ENCODE measurements at places on chromosomes 2 and 18. TPM values are rescaled to one million over a fixed set of nuclear protein-coding genes. Genes with fewer than 3 reads are reported as not detected.

GRCh38 chr2:73984922-73985307 is 205 bp downstream of the TET3 start:
- H3K4me3 ChIP-seq, result no peak overlapping the region
- peaks cover 23% of the 10 kb centered on the region for H3K27me3 ChIP-seq
- DNase-seq, result peak; percentile 65
- H3K36me3 ChIP-seq, result peaks cover 20% of the 10 kb centered on the region
- peaks cover 61% of the 10 kb centered on the region for H3K4me1 ChIP-seq

- peak overlapping the region; percentile 84 for H3K27ac ChIP-seq
- H3K36me3 ChIP-seq, result peaks cover 51% of the 10 kb centered on the region
- no peaks in the 10 kb centered on the region for H3K27me3 ChIP-seq
- peak; percentile 43 for DNase-seq
- H3K4me1 ChIP-seq, result peaks cover 64% of the 10 kb centered on the region
Measured at GRCh38 chr2:112646791-112647689, 1.3 kb downstream of the SLC20A1 start.

DNA sequence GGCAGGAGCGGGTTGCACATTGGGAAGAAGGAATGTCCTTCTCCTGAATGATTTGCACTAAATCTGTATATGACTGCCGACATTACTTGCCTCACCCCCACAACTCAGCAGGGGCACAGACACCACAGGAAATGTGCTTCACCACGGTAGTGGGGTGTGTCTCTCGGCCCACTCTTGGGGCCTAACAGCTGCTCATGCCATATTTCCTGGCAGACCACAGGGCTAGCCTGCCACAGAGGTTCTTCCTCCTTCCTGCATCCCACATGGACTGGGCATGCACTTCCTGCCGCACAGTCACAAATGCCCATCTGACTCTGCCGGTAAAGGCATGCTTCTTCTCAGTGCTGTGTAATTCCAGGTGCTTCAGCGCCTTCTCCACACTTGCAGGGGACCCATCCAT is 10.3 kb upstream of the PAPOLG start:
- peak overlapping the region; percentile 21 for H3K4me3 ChIP-seq
- H3K27ac ChIP-seq, result peak overlapping the region; percentile 50
- H3K4me1 ChIP-seq, result peaks cover 17% of the 10 kb centered on the region
- peaks cover 3% of the 10 kb centered on the region for H3K27me3 ChIP-seq
- DNase-seq, result peak; percentile 68
- H3K36me3 ChIP-seq, result no peaks in the 10 kb centered on the region

Gene CD8A
- total RNA-seq, result 686 TPM

GRCh38 chr2:151999053-151999452 is 99.8 kb downstream of the CACNB4 start:
- H3K27me3 ChIP-seq, result peaks cover 2% of the 10 kb centered on the region
- H3K4me3 ChIP-seq, result no peak overlapping the region
- H3K4me1 ChIP-seq, result peaks cover under 1% of the 10 kb centered on the region
- DNase-seq, result peak; percentile 62

All from activated CD8-positive, alpha-beta memory T cell treated with anti-CD3 and anti-CD28 coated beads, Interleukin-2, amount 10 ng/mL, durations not matched to agents 7 days and 5 days (primary cell).